Kidney glomerular epithelial cell (primary cell): ENCODE measurements at places on chromosomes 12 and 14.

GRCh38 chr14:63909984-63910383 lies 57.2 kb downstream of the SYNE2 start:
- DNase-seq, result no peak

DNA sequence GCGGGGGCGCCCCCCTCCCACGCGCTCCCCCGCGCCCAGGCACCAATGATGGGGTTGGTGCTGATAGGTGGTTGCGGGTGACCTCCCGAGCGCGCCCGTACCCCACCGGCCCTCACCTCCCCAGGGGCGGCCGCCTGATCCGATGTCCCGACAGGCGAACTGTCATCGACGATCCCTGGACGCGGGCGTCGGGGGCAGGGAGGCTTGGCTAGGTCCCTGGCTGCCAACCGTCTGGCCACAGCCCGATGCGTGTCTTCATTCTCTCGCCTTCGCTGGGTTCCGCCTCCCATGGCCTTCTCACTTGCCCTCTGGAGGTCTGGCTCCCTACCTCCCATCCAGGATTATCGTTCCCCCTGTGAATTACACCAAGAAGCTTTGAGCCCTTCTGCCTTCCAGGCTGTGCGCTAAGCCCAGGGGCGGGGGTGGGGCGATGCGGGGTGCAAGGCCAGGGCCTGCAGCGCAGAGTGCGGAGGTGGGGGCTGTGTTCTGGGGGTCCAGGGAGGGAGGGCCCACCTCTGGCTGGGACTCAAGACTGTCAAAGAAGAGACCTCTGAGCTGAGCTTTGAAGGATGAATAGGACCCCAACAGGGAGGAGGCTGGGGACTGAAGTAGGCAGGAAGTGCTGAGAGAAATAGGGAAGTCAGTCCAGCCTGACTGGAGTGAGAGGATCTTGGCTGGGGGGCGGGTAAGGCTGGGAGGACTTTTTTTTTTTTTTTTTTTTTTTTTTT lies 7.7 kb upstream of the RACGAP1 start:
- DNase-seq, result no peak

DNA sequence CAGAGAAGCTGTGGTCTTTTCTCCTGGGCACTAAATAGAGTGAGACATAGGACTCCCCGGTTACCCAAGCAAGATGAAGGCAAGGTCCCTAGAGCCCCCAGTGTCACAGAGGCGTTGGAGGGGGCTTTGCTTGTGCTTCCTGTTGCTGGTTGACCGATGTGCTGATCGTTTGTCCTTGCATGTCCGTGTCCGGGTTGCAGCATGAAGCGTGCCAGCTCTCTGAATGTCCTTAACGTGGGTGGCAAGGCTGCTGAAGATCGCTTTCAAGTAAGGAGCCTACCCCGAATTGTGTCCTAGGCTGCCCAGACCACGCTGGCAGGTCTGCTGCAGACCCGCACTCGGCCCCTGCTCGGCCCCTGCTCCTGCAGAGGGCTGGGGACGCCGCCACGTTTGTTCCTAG lies 23.1 kb downstream of the XRCC3 start:
- DNase-seq, result no peak

DNA sequence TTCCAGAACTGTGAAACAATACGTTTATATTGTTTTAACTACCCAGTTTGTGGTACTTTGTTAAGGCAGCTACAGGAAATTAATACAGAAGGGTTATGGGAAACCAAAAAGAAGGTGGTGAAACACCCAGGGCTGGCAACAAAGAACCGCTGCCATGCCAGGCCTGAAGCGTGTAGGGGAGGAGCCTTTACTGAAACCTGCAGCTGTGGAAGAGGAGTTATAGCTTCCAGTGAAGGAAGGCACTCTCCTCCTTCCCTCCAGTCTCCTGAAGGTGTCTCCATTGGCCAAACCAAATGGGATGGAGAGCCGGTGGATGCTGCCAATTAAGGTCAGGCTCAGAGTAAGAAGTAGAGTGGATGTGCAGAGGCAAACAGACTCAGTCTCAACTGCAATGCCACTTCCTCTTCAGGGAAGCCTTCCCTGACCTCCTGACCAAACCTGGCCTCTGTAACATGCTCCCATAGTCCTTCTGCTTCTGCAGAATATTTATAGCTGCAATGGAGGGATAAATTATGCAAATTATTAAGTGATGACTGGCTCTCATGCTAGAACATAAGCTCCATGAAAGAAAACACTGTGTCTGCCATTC lies 168.3 kb downstream of the DAD1 start:
- no peak for DNase-seq

DNA sequence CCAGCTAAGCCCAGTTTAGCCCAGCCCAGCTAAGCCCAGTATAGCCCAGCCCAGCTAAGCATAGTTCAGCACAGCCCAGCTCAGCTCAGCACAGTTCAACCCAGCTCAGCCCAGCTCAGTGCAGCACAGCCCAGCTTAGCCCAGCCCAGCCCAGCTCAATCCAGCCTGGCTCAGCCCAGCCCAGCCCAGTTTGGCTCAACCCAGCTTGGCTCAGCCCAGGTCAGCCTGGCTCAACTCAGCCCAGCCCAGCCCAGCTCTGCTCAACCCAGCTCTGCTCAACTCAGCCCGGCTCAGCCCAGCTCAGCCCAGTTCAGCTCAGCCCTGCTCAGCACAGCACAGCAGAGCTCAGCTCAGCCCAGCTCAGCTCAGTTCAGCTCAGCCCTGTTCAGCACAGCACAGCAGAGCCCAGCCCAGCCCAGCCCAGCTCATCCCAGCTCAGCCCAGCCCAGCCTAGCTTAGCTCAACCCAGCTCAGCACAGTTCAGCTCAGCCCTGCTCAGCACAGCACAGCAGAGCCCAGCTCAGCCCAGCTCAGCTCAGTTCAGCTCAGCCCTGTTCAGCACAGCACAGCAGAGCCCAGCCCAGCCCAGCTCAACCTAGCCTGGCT lies 330.9 kb downstream of the TMEM121 start:
- DNase-seq, result no peak

DNA sequence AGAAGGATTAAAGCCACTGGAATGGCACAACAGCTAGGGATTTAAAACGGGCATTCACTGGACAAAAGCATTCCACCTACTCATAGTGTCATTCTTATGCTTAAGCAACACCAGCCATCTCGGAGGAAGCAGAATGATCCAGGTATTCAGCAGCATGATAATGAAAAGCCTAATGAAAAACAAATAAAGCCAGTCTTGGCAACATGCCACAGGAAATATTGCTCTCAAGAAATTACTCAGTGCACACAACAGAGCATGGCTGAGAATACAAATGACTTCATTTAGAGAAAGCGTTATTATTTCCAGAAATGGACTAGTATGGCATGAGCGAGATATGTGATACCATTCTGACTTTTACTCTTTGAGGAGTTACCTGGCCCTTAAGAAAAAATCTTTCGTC lies 442.2 kb downstream of the APAF1 start:
- peak; percentile 67 for DNase-seq

- DNase-seq, result no peak
Measured at GRCh38 chr12:47862167-47862750, 42.5 kb downstream of the VDR start.

- DNase-seq, result no peak
Measured at GRCh38 chr12:129200576-129200975, 347.3 kb downstream of the GLT1D1 start.

GRCh38 chr12:104377514-104377812 lies 73.9 kb downstream of the EID3 start:
- DNase-seq, result no peak

- no peak for DNase-seq
Measured at GRCh38 chr14:55814873-55815272, 234.9 kb downstream of the KTN1 start.

DNA sequence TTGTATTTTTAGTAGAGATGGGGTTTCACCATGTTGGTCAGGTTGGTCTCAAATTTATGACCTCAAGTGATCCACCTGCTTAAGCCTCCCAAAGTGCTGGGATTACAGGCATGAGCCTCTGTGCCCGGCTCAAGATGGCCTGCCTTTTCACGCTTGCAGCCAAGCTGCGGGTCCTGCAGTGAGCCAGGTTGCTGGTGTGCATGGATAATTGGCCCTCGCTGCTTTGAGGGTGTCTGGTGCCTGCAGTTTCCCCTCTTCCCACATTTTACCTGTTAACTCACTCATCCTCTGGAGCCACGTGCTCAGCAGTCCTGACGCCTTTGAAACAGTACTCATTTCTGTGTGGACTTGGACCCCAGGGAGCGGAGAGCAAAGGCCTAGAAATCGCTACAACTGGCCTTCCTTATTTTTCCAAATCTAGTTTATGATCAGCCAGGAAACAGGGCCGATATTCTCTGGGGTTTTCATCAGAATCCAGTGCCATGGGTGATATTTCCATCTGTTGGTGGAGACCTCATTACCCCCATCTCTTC lies 42.2 kb downstream of the TPCN1 start:
- DNase-seq, result no peak

DNA sequence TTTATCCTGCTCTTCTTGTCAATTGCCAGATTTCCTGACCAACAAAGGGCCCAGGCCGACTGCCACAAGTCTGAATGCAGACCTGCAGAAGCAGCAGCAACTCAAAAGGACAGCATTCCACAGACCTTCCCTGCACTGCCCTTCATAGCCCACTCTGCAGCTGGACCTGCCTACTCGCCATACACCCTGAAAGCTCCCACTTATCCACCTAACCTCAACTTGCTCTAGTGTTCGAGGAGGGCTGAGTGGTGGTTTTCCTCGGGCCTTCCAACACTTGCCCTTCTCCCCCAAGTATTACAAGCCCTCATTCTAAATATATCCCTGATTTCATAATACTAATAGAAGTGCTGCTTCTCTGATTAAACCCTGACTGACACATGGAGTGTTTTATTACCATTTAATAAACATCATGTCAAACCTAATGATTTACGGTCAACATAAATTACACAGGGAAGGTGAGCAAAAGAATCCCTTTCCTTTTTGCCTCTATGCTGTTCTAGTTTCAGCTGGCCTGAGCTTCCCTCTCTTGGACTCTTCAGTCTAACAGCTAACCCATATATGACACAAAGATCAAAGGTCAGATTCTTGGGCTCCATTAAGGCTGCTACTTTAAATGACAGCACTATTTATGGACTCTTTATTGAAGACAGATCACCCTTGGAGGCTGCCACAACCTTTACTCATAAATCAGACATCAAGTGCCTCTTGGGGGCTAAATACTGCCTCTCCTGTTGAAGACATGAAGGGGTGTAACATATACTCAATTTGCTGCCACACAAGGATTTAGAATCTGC lies 1546.9 kb upstream of the TMEM132C start:
- no peak for DNase-seq

GRCh38 chr12:569803-570434 lies 93.3 kb downstream of the NINJ2 start:
- DNase-seq, result peak; percentile 69

DNA sequence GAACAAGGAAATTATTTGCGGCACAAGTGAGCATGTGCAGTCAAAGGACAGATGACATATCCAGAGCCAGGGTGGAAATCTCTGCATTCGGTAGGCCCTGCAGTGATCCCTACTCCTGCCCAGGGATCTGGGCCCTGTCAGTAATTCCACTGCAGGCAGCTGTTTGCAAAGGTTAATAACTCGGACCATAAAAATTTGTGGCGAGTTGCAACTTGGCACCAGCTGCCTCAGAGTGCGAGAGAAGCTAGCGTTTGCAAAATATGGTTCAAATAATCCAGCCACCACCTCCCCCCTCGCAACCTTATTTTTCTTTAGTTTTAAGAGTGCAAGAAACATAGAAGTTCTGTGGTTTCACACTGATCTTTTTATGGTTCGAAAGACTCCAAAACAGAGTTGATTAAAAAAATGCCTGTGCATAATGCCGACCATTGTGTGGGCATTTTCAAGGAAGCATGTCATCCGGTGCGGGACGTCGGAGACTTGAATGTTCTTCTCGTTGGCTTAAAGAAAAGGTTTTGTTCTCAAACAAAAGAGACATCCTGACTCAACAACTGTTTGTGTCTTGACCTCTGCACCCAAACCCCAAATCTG lies 224.5 kb downstream of the BCL11B start:
- DNase-seq, result no peak

- peak; percentile 93 for DNase-seq
Measured at GRCh38 chr12:24997970-24998582, 49.2 kb upstream of the BCAT1 start.

- DNase-seq, result no peak
Measured at GRCh38 chr14:49908433-49908782, 15.5 kb downstream of the ARF6 start.

- DNase-seq, result no peak
Measured at GRCh38 chr14:86129426-86129825, 599.5 kb downstream of the FLRT2 start.

DNA sequence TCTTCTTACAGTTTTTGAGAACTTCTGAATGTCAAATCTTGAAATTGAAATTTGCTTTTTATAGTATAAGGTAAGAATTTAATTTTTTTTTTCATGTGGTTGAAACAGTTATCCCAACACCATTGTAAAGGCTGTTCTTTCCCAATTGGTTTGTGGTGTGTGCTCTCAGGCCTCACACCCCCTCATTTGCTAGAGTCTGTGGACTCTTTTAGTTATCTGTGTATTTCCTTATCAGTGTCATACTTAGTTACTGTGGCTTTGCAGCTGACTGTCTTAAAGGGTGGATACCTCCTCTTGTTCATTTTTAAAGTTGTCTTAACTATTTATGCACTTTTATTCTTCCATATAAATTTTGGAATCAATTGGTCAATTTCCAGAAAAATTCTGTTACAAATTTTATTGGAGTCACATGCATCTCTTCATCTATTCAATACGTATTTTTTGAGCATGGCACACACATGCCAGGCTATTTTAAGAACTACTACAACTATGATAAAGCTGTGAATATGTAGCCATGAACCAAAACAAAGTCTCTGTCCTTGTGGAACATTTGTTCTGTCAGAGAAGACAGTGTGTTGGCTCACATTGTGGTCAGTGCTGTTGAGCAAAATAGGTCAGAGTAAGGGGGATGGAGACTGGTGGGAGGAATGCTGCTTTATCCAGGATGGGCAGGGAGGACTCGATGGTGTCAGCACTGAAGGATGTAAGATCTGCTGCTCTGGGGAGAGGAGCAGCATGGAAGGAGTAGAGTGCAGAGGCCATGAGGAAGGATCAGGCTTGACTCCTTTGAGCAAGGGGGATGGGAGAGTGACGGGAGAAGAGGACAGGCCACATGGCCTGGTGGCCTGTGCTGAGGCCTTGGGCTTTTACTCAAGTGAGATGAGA lies 24.1 kb downstream of the FGF23 start:
- DNase-seq, result no peak

- DNase-seq, result no peak
Measured at GRCh38 chr12:82529101-82529500, 157.6 kb upstream of the TMTC2 start.

GRCh38 chr14:64235652-64236640 lies 58.2 kb downstream of the ESR2 start:
- no peak for DNase-seq

GRCh38 chr14:73710737-73711136 lies 3.4 kb downstream of the PNMA1 start:
- no peak for DNase-seq

DNA sequence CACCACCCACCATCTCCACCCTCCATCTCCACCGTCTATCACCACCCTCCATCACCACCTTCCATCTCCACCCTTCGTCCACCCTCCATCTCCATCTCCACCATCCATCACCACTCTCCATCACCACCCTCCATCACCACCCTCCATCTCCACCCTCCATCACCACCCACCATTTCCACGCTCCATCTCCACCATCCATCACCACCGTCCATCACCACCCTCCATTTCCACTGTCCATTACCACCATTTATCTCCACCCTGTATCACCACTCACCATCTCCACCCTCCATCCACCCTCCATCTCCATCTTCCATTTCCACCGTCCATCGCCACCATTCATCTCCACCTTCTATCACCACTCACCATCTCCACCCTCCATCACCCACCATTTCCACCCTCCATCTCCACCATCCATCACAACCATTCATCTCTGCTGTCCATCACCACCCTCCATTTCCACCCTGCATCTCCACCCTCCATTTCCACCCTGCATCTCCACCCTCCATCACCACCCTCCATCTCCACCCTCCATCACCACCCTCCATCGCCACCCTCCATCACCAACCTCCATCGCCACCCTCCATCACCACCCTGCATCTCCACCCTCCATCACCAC lies 6.1 kb upstream of the CEP170B start:
- DNase-seq, result no peak
